ENCODE measurements at places on chromosomes 16 and 17. TPM values are rescaled to one million over a fixed set of nuclear protein-coding genes. Genes with fewer than 3 reads are reported as not detected.
A peak's percentile ranks its signal among the peaks of the same experiment; 100 is the strongest.

DNA sequence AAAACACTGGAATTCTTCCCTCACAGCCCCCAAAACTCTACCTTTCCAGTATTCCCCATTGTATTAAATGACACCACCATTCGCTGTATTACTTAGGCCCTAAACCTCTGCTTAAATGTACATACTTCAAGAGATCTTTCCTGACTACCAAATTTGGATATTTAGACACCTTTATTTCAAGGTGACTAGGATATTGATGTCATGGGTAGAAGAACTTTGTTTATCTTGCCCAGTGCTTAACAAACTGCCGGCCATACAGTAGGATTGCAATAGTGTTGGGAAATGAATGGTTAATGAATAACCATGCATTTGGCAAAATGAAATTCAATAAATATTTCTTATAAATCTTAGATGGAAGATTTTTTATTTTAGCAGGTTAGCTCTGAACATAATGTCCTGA is 86.2 kb upstream of the CA10 start:
- no peak overlapping the region for H3K4me3 ChIP-seq
- H3K27ac ChIP-seq: no peak overlapping the region
- no peak for DNase-seq

GRCh38 chr17:79808763-79809529 is 12.1 kb upstream of the CBX8 start:
- DNase-seq: no peak
- H3K4me1 ChIP-seq: peaks cover 22% of the 10 kb centered on the region
- H3K4me3 ChIP-seq: no peak overlapping the region
- no peaks in the 10 kb centered on the region for H3K36me3 ChIP-seq
- peaks cover 35% of the 10 kb centered on the region for H3K27me3 ChIP-seq

DNA sequence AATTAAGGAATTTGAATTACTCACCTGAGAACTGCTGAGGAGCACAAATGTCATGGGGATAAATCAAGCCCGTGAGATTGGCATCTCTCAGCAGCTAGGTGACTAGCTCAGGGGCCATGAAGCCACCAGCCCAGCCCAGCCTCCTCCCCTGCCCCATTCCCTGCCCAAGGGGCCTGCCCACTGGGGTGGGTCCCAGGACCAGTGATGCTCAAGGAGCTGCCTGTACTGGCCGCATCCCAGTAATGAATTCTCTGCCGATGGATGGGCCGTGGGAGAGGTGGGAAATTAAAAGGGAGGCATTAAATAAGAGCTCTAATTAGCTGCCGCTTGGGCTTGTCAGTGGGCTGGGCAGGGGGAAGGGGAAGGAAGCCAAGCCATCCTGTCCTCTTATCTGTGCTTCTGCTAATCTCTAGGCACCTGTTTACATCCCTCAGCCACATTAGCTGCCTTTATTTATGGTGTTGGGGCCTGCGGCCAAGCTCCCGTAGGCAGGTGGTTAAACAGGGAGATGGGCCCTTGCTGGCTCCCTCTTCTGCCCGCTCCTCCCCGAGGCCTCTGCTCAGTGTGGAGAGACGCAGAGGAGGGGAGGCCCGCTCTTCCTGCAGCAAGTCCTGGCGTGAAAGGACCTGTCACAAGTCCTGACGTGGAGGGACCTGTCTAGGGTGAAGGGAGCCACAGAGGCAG is 48.8 kb downstream of the PIPOX start:
- peaks cover 16% of the 10 kb centered on the region for H3K36me3 ChIP-seq
- no peak overlapping the region for H3K4me3 ChIP-seq
- H3K27me3 ChIP-seq: no peaks in the 10 kb centered on the region
- H3K27ac ChIP-seq: no peak overlapping the region

GRCh38 chr16:6439129-6439528 is 893.5 kb upstream of the RBFOX1 start:
- no peaks in the 10 kb centered on the region for H3K4me1 ChIP-seq
- no peak overlapping the region for H3K4me3 ChIP-seq

DNA sequence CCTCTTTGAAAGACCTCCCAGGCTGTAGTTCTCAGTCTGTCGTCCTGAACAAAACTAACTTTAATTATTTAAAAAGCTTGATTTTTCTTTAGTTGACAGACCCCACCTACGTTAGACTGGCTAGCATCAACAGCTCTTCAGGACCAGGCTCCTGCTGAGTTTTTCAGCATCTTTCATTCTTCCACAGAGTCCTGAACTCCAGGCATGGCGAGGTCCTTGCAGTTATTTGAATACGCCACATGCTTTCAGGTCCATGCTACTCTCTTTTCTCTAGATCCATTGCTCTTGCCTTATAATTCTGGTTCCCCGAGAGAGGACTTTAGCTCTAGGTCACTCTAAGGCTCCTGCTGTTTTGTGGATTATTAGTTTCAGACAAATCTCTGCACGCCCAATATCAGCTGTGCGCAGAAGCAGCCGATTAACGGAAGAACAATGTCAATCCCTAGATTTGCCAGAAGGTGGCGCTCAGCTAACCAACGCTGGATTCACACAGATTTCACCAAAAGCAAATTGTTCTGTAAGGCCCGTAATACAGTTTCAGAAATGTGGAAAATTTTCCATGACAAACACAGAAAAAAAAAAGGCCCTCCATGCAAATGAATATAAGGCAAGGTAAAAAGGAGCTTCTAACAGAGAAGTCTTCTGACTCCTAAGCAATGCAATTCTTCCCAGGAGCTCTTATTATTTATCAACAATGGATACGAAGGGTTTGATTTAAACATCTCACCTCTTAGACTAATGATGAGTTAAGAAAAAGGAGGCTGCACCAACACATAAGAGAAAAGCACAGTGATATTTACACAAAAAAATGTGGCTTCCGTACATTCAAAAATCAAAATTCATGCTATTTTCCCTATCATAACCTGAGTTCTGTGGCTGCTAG is 33.5 kb upstream of the BCO1 start:
- no peak overlapping the region for H3K27ac ChIP-seq
- no peaks in the 10 kb centered on the region for H3K27me3 ChIP-seq
- no peak for DNase-seq
- H3K4me1 ChIP-seq: no peaks in the 10 kb centered on the region

GRCh38 chr16:53968454-53968853 is 264.5 kb downstream of the FTO start:
- no peaks in the 10 kb centered on the region for H3K4me1 ChIP-seq
- no peaks in the 10 kb centered on the region for H3K36me3 ChIP-seq
- no peak overlapping the region for H3K4me3 ChIP-seq
- H3K27me3 ChIP-seq: no peaks in the 10 kb centered on the region
- no peak overlapping the region for H3K27ac ChIP-seq
- DNase-seq: no peak

DNA sequence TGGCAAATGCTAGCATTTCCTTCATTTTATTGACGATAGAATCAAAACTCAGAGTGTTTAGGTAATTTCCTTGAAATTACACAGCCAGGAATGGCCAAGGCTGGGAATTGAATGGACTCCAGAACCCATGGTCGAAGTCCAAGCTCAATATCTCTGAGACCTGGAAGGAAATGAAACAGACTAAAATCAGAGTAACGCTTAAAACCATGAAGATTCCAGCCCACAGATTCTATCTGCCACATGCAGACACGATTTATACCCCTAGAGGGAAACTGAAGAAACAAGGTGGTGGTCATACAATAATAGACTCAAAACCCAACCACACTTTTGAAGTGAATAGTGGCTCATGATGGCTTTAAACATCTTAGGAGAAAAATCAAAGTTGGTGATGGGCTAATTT is 95.6 kb downstream of the PRKCA start:
- no peaks in the 10 kb centered on the region for H3K4me1 ChIP-seq
- H3K4me3 ChIP-seq: no peak overlapping the region
- no peaks in the 10 kb centered on the region for H3K27me3 ChIP-seq
- no peak overlapping the region for H3K27ac ChIP-seq

GRCh38 chr16:87834005-87834667 is 35.2 kb downstream of the SLC7A5 start:
- H3K27ac ChIP-seq: no peak overlapping the region
- H3K4me3 ChIP-seq: no peak overlapping the region
- DNase-seq: no peak

- DNase-seq: no peak
- H3K27ac ChIP-seq: no peak overlapping the region
- peaks cover 3% of the 10 kb centered on the region for H3K27me3 ChIP-seq
- H3K4me3 ChIP-seq: no peak overlapping the region
These were observed 118.4 kb upstream of the CDC42EP4 start for GRCh38 chr17:73430165-73430680.

NPW gene
- not detected for total RNA-seq

CA7 gene
- 1.3 TPM for total RNA-seq

DNA sequence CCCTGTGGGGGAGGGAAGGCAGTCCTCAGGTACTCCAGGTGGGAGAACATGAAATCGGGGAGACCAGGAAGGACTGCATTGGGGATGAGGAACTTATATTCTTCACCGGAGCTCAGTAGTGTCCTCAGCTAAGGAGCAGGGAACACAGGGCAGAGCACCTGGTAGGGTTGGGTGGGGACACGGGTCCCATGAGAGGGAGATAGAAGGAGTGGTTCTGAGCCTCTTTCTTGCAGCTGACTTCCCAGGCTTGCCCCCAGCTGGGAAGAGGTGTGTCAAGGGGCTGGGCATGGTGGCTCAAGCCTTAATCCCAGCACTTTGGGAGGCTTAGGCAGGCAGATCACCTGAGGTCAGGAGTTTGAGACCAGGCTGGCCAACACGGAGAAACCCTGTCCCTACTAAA is 2.1 kb downstream of the FHOD1 start:
- H3K36me3 ChIP-seq: no peaks in the 10 kb centered on the region
- H3K4me1 ChIP-seq: peaks cover 20% of the 10 kb centered on the region
- H3K4me3 ChIP-seq: peak overlapping the region; percentile 91
- no peaks in the 10 kb centered on the region for H3K27me3 ChIP-seq
- DNase-seq: no peak

- no peaks in the 10 kb centered on the region for H3K4me1 ChIP-seq
- H3K27ac ChIP-seq: peak overlapping the region; percentile 50
- no peaks in the 10 kb centered on the region for H3K27me3 ChIP-seq
- H3K4me3 ChIP-seq: no peak overlapping the region
These were observed 46.8 kb downstream of the HIC1 start for GRCh38 chr17:2101448-2102257.

PDILT gene
- not detected for total RNA-seq

All from breast epithelium (tissue), 4 donors.